ENCODE measurements at places on chromosomes 12 and 14.

DNA sequence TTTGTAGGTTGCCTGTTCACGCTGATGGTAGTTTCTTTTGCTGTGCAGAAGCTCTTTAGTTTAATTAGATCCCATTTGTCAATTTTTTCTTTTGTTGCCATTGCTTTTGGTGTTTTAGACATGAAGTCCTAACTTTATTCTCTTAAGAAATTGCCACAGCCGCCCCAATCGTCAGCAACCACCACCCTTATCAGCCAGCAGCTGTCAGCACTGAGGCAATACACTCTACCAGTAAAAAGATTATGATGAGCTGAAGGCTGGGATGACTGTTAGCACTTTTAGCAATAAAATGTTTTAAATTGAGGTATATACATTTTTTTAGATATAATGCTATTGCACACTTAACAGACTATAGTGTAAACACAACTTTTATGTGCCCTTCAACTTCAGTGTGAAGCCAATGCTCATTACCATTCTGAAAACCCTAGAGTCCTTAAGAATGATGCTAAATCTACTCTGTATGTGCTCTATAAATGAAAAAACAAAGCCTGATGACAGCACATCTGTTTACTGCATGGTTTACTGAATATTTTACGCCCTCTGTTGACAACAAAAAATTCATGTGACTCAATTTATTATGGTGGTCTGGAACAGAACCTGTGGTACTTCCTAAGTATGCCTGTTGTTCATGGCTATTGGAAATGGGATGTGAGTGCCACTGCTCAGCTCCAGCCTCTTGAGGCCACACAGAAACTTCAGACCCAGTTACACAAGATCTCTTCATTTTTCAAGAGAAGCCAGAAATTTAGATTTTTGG lies 197.4 kb downstream of the DUSP6 start:
- no peak for DNase-seq

- DNase-seq, result no peak
Observed at GRCh38 chr12:88437226-88437625, 143.0 kb downstream of the KITLG start.

GRCh38 chr14:81219759-81220579 lies 790 bp downstream of the GTF2A1 start:
- peak; percentile 63 for DNase-seq

DNA sequence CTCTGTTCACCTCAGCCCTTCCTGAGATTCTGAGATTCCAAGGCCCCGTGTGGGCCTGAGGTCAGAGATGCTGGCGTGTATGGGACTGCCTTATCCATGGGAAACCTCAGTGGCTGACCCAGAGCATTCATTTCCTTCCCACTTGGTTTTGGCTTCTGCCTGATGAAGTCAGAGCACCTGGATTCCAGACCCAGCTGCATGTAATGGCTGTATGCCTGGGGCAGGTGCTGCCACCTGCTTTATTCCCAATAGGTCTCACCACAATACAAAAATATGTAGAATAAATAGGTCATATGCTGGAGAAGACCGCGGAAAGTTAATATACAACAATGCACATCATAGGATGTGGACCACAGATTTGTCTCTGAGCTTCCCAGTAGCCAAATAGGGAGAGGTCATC lies 25.6 kb downstream of the FIGNL2 start:
- DNase-seq, result no peak

GRCh38 chr12:123151457-123152454 lies 866 bp upstream of the PITPNM2 start:
- no peak for DNase-seq

DNA sequence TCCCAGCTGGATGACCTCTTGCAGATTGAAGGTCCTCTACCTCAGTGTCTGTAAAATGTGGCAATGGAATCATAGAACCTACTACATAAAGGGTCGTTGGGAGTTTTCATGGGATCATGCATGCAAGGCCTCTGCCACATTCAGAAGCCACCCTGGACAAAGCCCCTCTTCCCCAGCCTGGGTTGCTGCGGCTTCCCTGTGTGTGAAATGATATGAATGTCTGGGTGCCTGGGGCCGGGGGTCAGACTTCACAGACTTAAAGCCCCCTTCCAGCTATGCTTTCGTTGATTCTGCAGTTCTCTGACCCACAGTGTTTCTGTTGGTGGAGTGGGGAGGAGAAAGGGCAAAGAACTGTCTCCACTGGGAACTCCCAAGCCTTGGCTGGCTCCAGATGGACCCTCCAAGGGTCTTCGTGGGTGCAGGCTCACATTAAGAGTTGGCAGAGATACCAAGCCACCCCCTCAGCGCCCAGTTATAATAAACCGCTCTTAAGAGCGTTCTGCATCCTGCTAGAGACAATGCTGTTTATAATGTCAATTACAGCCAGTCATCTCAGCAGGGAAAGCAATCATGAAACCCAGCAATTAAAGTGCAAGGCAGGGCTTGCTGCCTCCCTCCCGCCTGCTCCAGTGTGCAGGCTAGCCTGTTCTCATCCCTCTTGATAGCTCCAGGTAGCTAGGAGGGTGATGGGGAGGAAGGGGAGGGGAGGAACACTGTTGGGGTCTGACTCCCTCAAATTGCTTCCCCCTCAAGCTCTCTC lies 210.9 kb upstream of the FKBP4 start:
- DNase-seq, result no peak

DNA sequence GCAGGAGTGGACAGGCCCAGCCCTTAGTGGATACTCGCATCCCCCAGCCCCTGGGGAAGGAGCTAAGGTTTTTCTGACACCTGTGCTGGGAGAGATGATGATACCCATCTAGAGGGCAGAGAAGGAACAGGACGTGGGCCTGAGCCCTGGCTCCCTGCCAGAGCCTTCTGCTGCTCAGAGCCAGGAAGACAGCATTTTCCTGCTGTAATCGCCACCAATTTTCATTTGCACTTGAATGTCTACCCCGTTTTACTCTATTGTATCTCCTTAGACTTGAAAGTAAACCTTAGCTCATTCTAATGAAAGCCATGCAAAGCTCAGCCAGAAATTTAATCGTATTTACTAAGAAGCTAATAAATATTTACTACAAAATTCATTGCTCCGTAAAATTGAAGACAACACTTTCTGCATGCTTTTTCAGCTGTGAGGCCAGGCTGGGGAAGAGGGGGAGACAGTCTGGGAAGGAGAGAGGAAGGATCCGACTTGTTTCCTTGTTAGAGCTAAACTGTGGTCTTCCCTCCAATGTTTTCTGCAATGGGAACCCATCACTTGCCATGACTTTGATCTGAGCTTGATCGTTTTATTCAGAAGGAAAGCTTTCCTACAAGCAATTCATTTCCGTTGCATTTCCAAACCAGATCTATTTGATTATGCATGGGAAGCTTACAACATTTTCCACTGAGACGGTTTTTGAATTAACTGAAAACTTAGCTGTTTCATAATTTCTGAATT lies 17.6 kb upstream of the TRAF3 start:
- no peak for DNase-seq

DNA sequence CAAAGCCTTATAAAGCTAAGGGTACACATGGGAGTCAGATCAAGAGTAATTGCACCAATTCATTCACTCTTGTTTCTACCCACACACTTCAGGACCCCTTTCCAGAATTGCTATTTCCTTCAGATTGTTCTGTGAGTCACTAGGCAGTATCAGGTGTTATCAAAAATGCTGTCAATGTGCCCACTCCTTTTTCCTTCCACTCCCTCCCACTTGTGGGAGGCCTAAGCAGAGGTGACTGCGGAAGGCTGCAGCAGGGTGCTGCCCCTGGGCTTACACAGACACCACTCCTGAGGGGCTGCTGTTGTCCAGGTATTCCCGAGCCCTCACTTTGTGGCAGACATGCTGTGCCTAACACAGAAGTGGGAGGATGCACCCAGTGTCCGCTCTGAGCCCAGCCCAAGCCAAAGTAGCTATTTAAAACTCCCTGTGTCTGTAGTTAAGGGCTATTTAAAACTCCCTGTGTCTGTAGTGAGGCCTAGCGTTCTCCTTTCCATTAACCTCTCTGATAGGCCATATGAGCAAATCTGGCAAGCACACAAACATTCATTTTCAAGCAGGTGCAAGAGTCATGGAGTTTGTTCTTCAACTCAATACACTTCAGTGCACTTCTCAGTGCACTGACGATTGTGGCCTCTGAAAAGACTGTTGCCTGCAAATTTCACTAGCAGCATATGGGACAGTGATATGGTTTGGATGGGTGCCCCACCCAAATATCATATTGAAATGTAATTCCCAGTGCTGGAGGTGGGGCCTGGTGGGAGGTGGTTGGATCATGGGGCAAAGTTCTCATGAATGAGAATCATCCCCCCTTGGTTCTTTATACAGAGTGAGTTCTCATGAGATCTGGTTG lies 117.8 kb downstream of the PHLDA1 start:
- DNase-seq, result no peak

DNA sequence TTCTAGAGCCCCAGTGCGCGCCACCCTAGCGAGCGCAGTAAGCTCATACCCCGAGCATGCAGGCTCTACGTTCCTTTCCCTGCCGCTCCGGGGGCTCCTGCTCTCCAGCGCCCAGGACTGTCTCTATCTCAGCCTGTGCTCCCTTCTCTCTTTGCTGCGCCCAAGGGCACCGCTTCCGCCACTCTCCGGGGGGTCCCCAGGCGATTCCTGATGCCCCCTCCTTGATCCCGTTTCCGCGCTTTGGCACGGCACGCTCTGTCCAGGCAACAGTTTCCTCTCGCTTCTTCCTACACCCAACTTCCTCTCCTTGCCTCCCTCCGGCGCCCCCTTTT lies 791 bp downstream of the TMEM233 start:
- DNase-seq, result no peak

DNA sequence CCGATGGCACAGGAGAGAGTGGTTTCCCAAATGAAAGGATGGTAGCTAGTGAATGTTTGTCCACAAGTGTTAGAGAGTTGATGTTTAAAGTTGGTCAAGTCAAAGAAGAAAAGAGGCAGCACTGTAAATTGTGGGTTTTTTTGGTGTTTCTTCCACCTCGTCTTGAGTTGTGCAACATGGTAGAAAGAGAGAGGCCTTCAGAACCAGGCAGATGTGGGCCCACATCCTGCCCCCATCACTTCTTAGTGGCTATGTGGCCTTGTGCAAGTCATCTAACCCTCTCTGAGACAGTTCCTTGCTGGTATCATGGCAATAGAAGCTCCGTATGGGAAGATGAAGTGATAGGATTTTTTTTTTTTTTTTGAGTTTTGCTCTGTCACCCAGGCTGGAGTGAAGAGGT lies 60.8 kb downstream of the NDUFA12 start:
- DNase-seq, result no peak

- DNase-seq, result no peak
Observed at GRCh38 chr12:69309461-69309860, 38.7 kb upstream of the LYZ start.

- DNase-seq, result no peak
Observed at GRCh38 chr12:110426406-110426805, 22.9 kb upstream of the ANAPC7 start.

Data from small intestine (tissue), 16 donors.